ENCODE measurements at places on chromosomes 4 and X.

GRCh38 chr4:174714393-174715211, 114.4 kb downstream of the GLRA3 start:
- no peak for ATAC-seq

GRCh38 chrX:79288733-79289132, 78.4 kb downstream of the ITM2A start:
- no peak for ATAC-seq

DNA sequence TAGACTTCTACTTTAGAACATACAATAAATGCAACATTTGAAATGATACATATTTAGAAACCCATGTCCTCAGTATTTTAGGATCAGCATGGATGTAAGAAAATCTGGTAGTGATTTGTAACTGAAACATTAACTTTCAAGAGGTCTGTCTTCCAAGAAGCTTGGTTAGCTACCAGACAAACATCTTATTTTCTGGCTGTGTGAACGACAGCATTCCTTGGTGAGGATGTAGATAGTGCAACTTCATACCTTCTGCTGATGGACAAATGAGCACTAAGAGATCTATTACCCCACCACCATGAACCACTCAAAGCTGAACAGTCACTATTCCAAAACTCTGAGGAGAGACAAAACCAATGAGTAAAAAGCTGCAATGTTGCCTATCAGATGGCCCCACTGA, 212.7 kb downstream of the FBXW7 start:
- no peak for ATAC-seq

DNA sequence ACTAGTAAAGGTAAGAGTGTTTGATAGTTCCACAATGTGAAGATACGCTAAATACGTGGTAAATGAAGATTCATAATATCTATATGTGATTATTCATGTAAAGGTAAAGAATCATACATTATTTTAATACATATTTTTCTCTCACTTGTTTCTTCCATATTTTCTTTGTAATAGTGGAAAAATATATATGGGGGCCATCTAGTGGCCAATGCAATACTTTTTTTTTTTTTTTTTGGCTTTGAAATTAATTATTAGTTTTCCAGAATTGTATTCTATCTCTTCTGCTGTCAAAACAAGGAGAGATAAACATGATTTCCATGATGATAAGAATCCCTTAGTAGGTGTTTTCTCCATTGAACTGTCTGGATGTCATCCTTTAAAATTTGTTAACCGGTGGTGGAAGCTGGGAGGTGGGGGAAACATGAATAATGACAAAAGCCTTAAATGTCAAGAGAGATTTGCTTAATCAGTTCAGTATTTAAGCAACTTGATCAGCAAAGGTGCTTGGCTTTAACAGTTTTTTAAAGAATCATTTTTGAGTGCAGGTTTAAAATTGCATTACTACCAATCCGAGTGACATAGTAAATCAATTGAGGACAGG, 508.7 kb upstream of the HTR2C start:
- no peak for ATAC-seq

DNA sequence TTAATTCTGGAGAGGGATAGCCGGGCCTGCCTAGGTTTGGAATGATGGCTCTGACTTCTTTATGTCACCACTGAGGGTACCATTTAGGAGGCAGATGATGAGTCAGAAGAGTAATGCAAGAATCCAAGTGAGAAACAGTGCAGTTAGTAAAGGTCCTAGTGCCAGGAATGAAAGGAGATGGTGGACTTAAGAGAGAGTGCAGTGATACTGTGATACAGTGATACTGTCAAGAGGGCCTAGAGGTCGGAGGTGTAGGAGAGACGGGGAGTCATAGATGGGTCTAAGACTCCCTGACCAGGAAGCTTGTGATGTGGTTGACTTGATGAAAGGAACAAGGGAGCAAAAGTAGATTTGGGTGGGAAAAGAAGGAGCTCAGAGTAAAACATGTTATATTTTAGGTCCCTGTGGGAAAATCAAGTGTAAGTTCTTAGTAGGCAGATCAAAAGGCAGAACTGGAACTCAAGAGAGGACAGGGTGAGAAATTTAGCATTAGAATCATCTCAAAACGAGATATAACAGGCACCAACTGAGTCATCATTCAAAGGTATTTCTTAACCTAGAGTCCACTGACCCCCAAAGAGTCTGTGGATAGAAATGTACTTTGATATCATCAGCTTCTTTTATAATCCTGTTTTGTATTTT, 85.0 kb downstream of the NFKB1 start:
- peak; percentile 67 for ATAC-seq

DNA sequence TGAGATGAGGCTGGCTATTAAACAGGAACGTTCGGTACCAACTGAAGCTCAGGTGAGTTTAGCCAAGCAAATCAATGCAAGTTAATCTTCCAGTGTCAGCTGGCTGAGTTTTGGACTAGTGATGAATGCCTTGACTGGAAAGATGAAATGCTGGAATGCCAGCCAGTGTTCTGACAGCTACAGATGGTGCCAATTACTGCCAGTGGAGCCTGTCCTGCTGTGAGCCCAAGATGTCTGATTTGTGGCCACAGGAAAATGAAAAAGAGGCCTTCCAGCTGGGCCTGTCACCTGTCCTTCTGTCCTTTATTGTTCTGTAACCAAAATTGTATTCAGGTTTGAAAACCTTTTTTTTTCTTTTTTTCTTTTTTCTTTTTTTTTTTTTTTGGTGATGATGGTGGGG, 223.1 kb downstream of the AFF2 start:
- ATAC-seq: no peak

DNA sequence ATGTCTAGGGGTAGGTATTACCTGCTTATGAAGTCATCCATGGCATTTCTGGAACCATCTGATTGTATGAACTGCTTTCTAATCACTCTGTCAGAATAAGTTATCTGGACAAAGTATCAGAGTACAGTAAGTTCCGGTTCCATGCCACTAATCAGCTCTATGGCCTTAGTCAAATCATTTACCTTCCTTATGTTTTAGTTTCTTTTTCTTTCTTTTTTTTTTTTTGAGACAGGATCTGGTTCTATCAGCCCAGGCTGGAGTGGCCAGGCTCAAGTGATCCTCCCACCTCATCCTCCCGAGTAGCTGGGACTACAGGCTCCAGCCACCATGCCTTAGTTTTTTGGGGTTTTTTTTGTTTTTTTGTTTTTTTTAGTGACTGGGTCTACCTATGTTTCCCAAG, 11.5 kb downstream of the XIAP start:
- ATAC-seq: no peak

- ATAC-seq: no peak
These were observed 27.4 kb upstream of the PJA1 start for GRCh38 chrX:69192603-69193002.

- ATAC-seq: peak; percentile 85
These were observed at the start of gene RAP1GDS1 for GRCh38 chr4:98260579-98261404. RAP1GDS1 (plus strand) TSS chr4:98261384; CDS start chr4:98261566, 182 bp downstream.

DNA sequence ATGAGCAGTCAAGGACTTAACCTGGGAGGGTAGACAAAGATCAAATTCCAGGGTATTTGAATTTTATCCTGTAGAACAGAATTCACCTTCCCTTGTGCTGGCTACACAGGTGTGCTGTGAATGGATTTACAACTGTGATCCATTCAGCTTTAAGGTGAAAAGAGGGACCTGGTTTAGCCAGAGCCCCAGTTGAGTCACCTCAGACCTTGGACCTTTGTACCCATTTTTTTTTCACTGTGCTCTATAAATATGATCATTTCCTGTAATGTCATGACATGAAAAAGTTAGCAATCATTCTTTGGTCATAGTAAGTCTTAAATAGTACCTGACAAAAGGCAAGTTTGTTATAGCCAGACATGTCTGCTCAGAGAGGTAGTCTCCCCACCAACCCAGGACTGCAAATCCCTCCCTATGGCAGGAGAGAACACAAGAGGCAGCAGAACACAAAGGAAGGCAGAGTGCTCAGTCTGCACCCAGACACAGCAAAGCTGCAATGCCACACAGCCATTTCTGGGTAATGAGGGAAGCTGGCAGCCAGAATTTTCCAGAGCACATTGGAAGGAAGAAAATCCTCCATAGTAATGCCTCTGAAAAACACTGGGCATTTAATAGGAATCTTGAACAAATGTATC, 77.9 kb downstream of the CXXC4 start:
- peak; percentile 12 for ATAC-seq

- ATAC-seq: peak; percentile 94
These were observed 64.9 kb downstream of the N4BP2 start for GRCh38 chr4:40121515-40121914.

- ATAC-seq: peak; percentile 88
These were observed 16.7 kb upstream of the MSX1 start for GRCh38 chr4:4842476-4843441.

GRCh38 chrX:136694431-136695087, 46.6 kb downstream of the CD40LG start:
- ATAC-seq: peak; percentile 71

- ATAC-seq: no peak
These were observed 1402.4 kb downstream of the FAM133A start for GRCh38 chrX:95076449-95076848.

- no peak for ATAC-seq
These were observed 4.8 kb downstream of the PPP2R2C start for GRCh38 chr4:6467600-6467999.

DNA sequence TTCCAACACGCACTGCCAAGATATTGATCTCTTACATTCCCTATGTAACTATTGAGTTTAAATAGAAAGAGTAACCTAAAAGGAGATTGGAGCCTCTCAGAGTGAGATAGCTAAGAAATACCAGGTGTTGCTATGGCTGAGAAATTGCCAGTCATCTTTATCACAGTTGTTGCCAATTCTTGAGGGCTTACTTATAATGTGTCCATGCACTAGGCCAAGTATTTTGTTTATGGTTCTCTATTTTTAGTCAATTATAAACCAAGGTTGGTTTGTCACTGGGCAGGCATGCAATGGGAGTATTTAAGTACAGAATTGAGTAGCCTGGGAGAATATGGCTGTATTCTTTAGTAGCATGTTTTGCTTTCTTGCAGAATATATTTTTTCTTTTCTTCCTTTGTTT, 201.6 kb downstream of the TEX13A start:
- no peak for ATAC-seq

GRCh38 chr4:45795135-45795534, 328.7 kb downstream of the GABRG1 start:
- ATAC-seq: no peak

DNA sequence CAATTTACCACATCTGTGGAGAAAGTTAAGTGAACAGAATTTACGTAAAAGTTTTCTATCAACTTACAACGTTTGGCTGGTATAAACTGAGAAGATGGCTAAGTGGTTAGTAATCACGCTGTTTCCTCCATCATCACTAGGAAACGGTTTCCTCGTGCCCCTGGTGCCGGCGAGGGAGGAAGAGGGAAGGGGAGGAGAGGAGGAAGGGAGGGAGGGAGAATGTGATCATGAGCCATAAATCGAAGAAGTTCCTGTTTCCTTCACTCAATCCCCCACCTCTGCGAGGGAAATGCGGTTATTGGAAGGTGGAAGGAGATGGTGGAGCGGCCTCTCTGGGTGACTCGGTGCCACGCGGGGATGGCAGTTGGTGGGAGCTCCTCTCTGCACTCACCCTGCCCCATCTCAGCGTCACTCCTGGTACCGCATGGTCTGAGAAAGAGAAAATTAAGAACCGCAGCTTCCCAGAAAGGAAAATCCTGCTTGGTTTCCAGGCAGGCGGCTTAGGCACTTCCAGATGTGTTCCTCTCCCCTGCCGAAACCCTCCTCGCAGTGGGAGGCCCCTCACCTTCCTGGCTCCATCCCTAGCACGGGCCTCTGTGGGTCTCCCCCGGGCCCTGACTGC, 216.8 kb downstream of the AFAP1 start:
- no peak for ATAC-seq

GRCh38 chr4:55439023-55439422, 43.3 kb downstream of the TMEM165 start:
- no peak for ATAC-seq

DNA sequence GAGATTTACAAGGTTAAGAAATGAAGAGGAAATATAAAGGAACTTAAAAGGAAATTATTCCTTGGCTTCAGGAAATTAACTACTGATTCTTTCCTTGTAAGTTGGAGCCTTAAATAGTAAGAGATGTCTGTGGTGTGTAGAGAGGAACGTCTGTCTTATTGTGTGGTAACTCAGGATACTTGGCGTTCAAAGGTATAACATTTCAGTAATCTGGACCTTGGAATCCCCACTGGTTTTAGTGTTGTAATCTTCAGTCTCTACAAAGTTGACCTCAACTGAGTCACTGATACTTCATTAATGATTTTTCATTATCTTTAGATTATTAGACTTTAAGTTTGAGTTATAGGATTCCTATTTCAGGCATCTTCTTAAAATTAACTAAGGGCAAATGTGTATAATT, 79.1 kb upstream of the LSM6 start:
- no peak for ATAC-seq

- ATAC-seq: no peak
These were observed 384.8 kb downstream of the AFF2 start for GRCh38 chrX:148885203-148885602.

DNA sequence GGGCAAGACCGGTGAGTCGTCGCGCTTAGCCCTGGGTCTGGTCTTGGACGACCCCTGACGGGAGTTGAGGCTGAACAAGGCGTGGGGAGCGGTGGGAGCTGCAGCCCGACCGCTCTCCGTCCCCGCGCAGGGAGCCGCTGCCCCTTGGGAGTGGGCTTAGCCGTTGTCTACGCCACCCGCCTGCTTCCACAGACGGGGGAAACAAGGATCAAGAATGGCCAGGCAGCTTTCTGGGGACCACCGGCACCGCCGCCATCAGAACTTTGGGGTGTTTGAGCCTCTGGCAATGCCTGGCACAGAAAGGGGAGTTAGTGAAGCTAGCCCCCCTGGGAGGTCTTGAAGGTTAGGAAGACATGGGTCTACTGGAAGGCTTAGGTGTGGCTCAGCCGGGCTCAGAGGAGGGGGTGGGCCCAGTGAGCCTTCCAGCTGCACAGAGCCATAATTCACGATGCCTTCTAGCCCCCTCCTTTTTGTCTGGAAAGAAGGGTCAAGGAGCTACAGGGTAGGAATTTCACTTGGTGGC, 583 bp downstream of the RASL11B start:
- no peak for ATAC-seq

- no peak for ATAC-seq
These were observed 7.5 kb upstream of the KLHL5 start for GRCh38 chr4:39054497-39054896.

DNA sequence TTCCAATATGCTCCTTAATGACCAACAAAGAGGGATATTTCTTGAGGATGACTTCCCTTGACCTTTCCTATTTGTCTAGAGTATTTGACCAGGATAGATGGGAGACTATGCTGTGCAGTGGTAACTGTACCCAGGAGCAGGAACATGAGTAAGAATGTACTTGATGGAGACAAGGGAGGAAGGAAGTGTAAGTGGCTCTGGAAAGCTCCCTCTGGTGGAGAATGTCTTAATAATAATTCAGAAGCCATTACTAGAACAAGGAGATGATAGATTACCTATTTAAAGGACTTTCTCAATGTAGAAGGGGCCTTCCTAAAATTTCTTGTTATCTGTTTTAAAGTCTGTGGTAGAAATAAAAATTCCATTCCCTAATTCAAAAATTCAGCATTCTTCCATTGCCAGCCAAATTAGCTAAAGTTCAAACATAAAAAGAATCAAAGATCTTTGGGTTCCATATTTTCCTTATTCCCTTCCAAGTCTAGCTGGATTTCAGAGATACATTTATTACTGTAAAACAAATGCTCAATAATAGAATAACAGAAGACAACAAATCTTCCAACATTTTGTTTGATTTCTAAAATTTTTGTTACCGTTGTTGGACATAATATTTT, 83.8 kb downstream of the GRID2 start:
- no peak for ATAC-seq
